ENCODE measurements at places on chromosomes 11 and 22.
A peak's percentile ranks its signal among the peaks of the same experiment; 100 is the strongest.

DNA sequence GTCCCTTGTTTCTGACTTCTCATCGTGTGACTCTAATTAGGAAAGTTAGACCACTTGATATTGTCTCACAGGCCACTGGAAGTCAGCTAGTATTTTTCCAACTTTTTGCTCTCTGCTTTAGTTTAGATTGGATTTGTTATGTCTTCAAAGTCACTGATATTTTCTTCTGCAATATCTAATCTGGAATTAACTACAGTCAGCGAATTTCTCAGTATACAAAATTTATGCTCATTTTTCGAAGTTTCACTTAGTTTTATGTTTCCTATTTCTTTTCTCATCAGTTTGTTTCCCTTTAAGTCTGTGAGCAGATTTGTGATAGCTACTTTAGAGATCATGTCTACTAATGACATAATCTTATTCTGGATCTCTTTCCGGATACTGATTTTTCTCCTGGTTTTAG is 1027.2 kb upstream of the CNTN5 start:
- no peak for DNase-seq

DNA sequence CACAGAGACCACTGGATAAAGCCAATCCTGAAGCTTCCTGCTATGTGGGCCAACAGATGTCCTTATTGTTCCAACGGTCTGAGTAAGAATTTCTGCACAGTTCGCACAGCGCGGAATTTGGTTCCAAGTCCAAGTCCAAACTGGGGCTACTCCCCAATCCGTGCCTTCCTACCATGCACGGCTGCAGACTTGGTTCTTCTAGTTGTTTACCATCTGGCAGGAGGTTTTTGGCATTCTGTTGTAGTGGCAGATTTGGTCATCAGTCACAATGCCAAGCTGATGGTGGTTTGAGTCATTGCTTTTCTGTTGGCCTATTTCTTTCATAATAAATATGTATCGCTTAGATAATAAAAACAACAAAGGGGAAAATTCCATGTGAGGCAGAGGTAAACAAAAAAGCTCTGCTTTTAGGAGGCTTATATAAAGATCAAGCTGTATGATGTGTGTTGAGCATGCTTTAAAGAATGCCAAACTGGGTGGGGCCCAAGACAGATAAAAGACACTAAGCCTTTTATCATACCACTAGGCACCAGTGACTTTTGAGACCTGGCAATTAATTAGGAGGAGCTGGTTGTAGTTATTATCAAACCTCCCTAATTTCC is 52.5 kb upstream of the SYN3 start:
- no peak for DNase-seq

GRCh38 chr22:45968751-45969413 is 8.1 kb downstream of the WNT7B start:
- no peak for DNase-seq

GRCh38 chr11:128260398-128260797 is 327.0 kb downstream of the ETS1 start:
- DNase-seq: no peak

- peak; percentile 51 for DNase-seq
These were observed 252.7 kb downstream of the TMEM135 start for GRCh38 chr11:87290304-87290922.

DNA sequence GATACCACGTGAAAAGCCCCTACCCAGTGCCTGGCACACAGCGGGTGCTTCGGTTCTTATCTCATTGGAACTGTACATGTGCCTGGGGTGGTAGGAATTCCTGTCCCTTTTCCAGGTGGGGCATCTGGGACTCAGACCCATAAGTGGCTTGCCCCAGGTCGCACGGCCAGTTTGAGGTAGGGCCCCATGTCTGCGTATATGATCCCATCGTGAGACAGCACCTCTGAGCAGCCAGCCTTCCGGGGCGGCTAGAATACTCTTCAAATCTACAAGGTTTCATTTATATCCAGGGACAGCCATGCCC is 33.5 kb upstream of the SMIM38 start:
- no peak for DNase-seq

DNA sequence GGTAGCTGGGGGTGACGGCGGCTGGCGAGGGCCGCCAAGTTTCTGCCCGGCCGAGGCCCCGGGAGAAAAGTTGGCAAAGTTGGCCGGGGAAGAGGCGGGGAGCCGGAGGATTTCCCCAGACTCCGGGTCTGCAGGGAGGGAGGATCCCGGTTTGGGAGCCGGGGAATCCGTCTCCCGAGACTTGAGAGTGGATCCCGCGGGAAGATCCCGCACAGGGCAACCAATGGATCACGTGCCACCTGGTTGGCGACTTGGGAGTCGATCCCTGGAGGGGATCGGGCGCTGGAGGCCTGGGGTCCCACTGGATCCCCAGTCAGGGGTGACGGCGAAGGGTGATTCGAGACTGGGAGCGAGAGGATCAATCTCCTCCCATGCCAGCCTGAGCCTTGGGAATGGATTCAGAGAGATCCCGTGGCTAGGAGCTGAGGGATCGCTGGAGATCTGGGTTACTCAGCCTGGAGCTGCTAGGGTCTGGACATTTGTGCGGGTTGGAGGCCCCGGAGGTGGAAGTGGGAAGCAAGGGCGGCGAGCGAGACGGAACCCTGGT is 394 bp downstream of the KIAA1671 start:
- no peak for DNase-seq

DNA sequence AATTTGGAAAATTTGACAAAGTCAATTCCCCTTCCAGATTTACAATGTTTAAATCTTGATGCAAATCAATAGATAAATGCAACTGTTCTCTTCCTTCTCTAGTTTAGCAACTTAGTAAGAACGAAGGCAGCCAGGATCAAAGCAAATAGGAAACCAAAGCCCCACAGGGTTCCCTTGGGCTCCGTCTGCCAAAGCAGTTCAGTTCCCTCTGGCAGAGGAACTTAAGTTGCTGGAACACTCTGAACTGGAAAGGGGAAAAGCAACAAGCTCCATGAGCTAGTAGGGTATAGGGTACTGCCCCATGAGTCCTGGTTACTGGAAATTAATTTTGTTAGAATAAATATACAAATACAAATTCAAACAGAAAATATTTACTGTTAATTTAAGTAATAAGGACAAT is 91.3 kb downstream of the RELT start:
- peak; percentile 18 for DNase-seq

GRCh38 chr11:95219599-95219998 is 11.4 kb downstream of the SESN3 start:
- no peak for DNase-seq

- DNase-seq: no peak
These were observed 35.9 kb upstream of the GRK2 start for GRCh38 chr11:67230406-67230805.

GRCh38 chr22:40401532-40401931 is 31.1 kb downstream of the SGSM3 start:
- no peak for DNase-seq

DNA sequence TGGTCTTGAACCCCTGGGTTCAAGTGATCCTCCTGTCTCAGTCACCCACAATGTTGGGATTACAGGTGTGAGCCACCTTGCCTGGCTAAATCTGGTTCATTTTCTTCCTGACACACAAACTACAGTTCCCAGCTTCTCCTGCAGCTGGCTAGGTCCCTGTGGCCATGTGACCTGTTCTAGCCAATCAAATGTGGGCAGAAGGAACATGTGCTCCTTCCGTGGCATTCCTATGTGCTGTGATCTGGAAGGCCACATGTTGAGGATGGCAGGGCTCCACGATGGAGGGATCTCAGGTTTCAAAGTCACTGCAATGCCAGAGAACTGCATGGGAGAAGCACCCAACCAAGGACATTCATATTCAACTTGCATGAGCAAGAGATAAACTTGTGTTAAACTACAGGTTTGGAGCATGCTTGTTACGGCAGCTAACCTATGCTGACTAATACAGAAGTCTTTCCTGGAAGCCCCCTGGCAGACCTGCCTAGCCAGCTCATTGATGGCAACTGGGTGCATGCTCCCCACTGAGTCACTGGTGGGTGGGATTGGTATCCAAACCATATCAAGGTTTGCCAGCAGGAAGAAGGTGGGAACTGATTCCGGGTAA is 86.0 kb downstream of the RPS6KA4 start:
- no peak for DNase-seq

All from globus pallidus (tissue), 1 donor.